Stomach (tissue), 19 donors: ENCODE measurements at places on chromosomes 2 and 18. TPM values are rescaled to one million over a fixed set of nuclear protein-coding genes. Genes with fewer than 3 reads are reported as not detected.

GRCh38 chr2:131031431-131031841 is 61.8 kb downstream of the FAM168B start:
- no peak overlapping the region for H3K4me3 ChIP-seq
- H3K36me3 ChIP-seq: no peaks in the 10 kb centered on the region
- peaks cover 19% of the 10 kb centered on the region for H3K27me3 ChIP-seq
- peaks cover 12% of the 10 kb centered on the region for H3K4me1 ChIP-seq
- no peak for DNase-seq

GRCh38 chr2:201882353-201883090 is 76.2 kb downstream of the CDK15 start:
- H3K36me3 ChIP-seq: no peaks in the 10 kb centered on the region
- no peak overlapping the region for H3K27ac ChIP-seq
- H3K27me3 ChIP-seq: no peaks in the 10 kb centered on the region
- H3K4me3 ChIP-seq: no peak overlapping the region
- DNase-seq: no peak
- peaks cover 10% of the 10 kb centered on the region for H3K4me1 ChIP-seq

Gene HAAO
- total RNA-seq: 0.89 TPM

GRCh38 chr2:58350484-58350883 is 109.4 kb upstream of the FANCL start:
- H3K27ac ChIP-seq: no peak overlapping the region
- DNase-seq: no peak
- no peak overlapping the region for H3K4me3 ChIP-seq
- no peaks in the 10 kb centered on the region for H3K27me3 ChIP-seq

GRCh38 chr2:168552450-168552856 is 96.4 kb downstream of the CERS6 start:
- peak; percentile 34 for DNase-seq
- no peak overlapping the region for H3K27ac ChIP-seq
- H3K4me3 ChIP-seq: no peak overlapping the region
- peaks cover 10% of the 10 kb centered on the region for H3K36me3 ChIP-seq

DNA sequence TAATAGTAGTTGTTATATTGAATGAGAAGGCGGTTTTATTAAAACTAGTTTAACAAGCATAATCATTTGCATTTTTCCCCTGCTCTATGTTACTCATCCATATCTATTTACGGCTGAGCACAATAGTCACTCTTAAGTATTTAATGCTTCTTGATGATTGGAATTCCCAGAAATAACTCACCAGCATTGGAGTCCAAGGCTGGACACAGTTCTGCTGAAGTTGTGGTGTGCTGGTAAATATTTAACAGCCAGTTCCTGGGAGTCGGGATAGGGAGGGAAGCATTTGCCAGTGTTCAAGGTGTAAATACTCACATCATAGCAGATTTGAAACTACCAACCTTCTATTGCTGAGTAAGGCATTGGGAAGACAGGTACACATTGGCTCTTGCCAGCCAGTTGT is 315.1 kb downstream of the MTX2 start:
- no peak overlapping the region for H3K27ac ChIP-seq
- no peaks in the 10 kb centered on the region for H3K36me3 ChIP-seq
- no peaks in the 10 kb centered on the region for H3K27me3 ChIP-seq
- DNase-seq: no peak

DNA sequence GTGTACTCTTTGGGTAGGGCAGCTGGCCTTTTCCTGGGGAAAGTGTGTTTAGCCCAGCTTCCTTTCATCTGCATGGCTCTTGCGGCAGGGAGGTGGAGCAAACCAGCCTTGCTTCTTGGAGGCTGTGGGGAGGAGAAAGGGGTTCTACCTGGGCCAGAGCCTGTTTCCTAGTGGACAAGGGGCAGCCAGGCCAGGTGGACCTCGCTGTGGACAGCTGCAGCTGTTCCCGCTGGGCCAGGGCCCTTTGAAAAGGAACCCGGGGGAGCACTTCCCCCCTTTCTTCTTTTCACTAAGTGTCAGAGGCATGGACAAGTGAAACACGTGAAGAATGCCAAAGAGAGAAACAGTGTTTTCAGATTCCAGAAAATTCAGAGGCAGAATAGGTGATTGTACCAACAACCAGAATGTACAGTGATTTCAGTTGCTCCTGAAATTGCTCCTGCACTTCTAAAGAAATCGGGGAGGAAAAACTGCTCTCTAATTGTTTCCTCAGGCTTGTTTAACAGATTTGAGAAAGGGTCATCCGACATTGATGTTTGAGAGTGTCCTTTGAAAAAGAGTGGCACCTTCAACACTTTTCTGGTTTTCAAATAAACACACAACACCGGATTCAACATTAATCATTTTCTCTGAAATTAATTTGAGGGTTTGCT is 3.9 kb downstream of the GLI2 start:
- H3K27me3 ChIP-seq: peaks cover 92% of the 10 kb centered on the region
- H3K4me1 ChIP-seq: peaks cover 73% of the 10 kb centered on the region
- DNase-seq: peak; percentile 87
- H3K27ac ChIP-seq: peak overlapping the region; percentile 84
- no peak overlapping the region for H3K4me3 ChIP-seq
- H3K36me3 ChIP-seq: no peaks in the 10 kb centered on the region

DNA sequence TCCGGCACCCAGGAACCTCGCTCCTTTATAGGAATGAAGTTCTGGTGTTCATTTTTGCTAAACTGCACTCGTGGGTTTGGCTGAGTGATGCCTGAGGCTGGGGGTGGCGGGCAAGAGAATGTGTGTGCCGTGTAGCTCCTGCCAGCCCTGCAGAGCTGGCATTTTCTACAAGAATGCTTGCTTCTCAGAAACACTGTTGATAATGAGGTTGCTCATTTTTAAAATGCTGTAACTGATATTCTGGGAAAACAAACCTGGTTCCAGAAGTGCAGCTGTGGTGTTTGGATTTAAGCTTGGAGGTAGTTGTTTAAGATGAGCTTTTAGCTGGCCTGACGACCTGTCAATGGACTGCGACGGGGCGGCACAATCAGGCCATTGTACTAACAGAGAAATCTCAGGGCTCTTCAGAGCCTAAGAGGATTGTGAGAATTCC is 511.9 kb upstream of the TNP1 start:
- H3K4me3 ChIP-seq: no peak overlapping the region
- peak overlapping the region; percentile 29 for H3K27ac ChIP-seq
- H3K36me3 ChIP-seq: no peaks in the 10 kb centered on the region
- DNase-seq: no peak
- no peaks in the 10 kb centered on the region for H3K27me3 ChIP-seq

DNA sequence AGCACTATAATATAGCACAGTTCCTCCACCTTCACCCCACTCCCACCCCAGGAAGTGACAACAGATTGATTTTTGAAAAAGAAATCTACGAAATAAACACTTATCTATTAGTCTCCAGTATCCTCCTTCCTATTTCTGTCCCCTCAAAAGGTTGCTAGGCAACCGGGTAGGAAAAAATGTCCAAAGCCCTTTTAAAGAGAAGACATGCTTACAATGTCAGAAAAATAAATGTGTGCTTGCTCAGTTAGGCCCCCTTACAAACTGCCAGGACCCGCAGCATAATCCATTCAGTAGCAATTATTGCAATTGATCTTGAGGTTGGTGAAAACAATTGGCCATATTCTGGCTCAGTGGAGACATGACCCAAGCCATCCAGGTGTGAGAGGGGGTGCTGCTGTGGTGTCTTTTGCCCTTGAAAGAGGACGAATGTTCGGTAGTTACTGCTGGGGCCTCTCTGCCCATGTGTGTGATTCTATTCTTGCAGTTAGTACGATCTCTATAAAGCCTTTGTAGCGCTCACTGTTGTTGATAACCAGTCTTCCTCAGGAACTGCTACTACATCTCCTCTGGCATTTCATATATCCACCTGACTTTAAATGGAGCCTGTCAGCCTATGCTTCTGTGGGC is 144.3 kb downstream of the MYO3B start:
- no peaks in the 10 kb centered on the region for H3K27me3 ChIP-seq
- H3K27ac ChIP-seq: no peak overlapping the region
- no peak for DNase-seq
- no peaks in the 10 kb centered on the region for H3K36me3 ChIP-seq
- no peaks in the 10 kb centered on the region for H3K4me1 ChIP-seq

DNA sequence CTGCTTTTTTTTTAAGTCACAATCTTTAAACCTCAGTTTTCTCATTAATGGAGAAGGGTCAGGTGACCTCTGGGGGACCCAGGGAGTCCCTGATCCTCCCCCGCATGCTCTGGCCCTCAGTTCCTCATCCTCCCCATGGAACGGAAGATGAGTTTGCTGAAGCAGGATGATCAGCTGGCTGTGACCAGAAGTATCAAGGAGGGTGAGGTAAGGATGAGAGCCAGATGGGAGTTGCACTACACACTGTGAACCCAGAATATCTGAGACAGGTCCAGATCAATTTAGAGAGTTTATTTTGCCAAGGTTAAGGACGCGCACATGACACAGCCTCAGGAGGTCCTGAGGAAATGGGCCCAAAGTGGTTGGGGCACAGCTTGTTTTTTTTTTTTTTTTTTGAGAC is 3.8 kb downstream of the CATIP start:
- no peaks in the 10 kb centered on the region for H3K36me3 ChIP-seq
- H3K27me3 ChIP-seq: no peaks in the 10 kb centered on the region
- H3K4me3 ChIP-seq: no peak overlapping the region
- H3K27ac ChIP-seq: no peak overlapping the region
- H3K4me1 ChIP-seq: peaks cover 16% of the 10 kb centered on the region
- DNase-seq: no peak

DNA sequence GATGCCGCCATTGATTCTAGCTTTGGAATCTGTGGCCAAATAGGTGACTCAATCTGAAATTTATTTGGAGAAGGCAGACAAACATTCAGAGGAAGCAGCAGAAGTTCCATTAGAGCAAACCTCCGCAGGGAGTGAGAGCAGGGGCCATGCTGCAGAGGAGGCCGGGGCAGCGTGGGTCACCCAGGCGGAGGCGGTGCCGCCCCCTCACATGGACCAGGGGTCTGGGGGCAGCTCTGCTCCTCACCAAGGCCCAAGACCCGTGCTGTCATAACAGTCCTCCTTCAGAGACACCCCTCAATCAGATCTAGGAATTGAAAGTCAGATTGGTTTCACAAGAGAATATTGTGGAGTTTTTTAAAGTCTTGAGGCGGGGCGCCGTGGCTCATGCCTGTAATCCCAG is 92.4 kb downstream of the GBX2 start:
- no peaks in the 10 kb centered on the region for H3K27me3 ChIP-seq
- H3K4me3 ChIP-seq: no peak overlapping the region
- no peak overlapping the region for H3K27ac ChIP-seq
- no peak for DNase-seq
- H3K4me1 ChIP-seq: no peaks in the 10 kb centered on the region

DNA sequence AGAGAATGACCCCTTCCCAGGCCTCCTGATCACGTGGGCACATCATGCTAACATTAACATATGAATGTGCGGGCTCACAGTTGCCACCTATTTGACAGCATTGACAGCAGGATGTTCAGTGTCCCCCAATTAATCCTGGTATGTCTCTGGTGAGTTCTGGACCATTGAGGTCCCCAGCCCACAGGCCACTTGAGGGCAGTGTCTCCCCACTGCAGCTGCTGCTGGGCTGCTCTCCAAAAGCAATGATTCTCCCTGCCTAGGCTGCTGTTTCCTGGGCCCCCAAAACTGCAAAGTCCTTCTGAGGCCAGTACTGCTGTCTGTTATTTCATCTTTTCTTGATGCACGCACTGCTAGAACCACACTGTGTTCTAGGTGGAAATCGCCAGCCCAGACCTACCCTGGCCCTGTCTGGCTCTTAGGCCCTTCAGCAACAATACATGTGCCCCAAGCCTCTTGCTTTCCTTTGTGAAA is 52.7 kb upstream of the MAPK4 start:
- no peaks in the 10 kb centered on the region for H3K27me3 ChIP-seq
- H3K4me3 ChIP-seq: no peak overlapping the region
- H3K4me1 ChIP-seq: no peaks in the 10 kb centered on the region
- H3K27ac ChIP-seq: no peak overlapping the region
- H3K36me3 ChIP-seq: no peaks in the 10 kb centered on the region

DNA sequence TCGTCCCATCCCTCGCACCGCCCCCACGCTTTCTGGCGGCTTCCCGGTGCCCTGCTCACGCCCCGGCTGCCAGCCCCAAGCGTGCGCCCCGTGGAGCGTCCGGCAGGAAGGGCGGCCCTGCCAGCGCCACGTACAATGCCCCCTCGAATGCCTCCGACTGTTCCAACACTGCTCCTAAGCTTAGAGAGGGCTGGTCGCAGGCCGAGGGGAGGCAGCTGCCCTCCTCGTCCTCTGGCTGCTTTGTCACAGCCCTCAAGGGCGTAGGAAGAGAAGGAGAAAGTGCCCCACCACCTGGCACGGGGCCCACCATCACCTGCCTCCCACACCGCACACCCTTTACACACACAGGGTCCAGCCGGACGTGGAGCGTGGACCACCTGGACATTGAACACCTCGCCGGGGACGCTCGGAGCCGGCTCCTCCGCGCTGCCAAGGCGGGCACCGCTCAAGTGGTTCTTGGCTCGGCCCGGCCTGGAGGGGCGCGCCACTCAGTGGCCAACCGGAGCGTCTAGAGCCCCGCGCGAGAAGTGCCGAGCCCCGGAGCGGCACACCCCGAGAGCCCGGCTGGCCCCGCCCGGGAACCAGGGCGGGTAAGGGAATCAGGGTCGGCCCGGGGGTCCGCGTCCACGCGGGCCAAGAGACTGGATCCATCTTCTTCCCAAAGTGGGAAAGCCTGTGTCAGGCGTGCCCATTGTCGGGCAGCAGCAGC is 830 bp downstream of the DNER start:
- peak overlapping the region; percentile 46 for H3K4me3 ChIP-seq
- H3K27me3 ChIP-seq: peaks cover 13% of the 10 kb centered on the region

DNA sequence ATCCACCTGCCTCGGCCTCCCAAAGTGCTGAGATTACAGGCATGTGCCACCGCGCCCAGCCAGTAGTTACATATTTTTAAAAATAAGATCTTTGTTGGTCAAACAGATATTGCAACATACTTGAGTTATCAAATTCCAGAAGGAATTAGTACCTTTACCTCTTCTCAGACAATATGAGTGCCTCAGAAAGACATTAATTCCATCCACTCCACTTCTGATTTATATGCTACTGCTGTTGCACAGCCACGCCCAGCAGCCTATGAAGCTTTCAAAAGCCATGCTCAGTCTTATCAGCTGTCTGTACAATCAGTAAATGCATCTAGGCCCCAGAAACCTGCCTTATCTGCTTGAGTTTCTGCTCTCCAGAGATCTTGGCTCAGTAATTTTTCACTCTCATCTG is 47.8 kb downstream of the MEX3C start:
- no peak for DNase-seq
- no peak overlapping the region for H3K4me3 ChIP-seq
- no peaks in the 10 kb centered on the region for H3K36me3 ChIP-seq
- H3K4me1 ChIP-seq: peaks cover 6% of the 10 kb centered on the region
- H3K27ac ChIP-seq: no peak overlapping the region

- H3K27ac ChIP-seq: no peak overlapping the region
- H3K27me3 ChIP-seq: no peaks in the 10 kb centered on the region
- DNase-seq: peak; percentile 16
- H3K36me3 ChIP-seq: no peaks in the 10 kb centered on the region
- H3K4me1 ChIP-seq: no peaks in the 10 kb centered on the region
Measured at GRCh38 chr18:33711514-33711913, 133.5 kb downstream of the ASXL3 start.

- H3K27ac ChIP-seq: no peak overlapping the region
- no peak overlapping the region for H3K4me3 ChIP-seq
- H3K27me3 ChIP-seq: no peaks in the 10 kb centered on the region
Measured at GRCh38 chr2:21131861-21132260, 8.1 kb downstream of the TDRD15 start.

Gene CDKL4
- 3.2 TPM for total RNA-seq

Gene ANTXR1
- 21.6 TPM for total RNA-seq
